ENCODE measurements at places on chromosomes 11 and 22. TPM values are rescaled to one million over a fixed set of nuclear protein-coding genes. Genes with fewer than 3 reads are reported as not detected.

GRCh38 chr11:44573333-44573732, 7.9 kb downstream of the CD82 start:
- no peak for DNase-seq

DNA sequence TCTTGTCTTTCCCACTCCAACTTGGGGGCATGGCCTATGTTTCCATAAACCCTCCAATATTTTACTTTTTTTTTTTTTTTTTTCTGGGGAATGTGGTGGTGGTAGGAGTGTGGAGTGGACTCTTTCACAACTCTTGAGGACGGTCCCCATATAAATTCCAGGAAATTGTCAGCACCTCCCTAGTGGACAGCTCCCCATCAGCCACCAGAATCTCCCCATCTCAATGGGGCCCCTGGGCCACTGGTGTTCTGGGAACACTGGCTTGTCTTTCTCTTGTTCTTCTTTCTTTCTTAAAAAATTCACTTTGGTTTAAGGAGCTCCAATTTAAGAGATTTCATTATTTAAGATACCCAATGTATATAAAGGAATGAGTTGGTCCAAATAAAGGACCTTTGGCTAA, 74.1 kb downstream of the ADM start:
- DNase-seq, result no peak

GRCh38 chr22:43789452-43789851, 22.7 kb downstream of the EFCAB6 start:
- DNase-seq, result peak; percentile 66

The CCDC15 gene
- total RNA-seq, result 0.99 TPM

The CD81 gene
- total RNA-seq, result 332 TPM

GRCh38 chr11:32935462-32936029, 42.9 kb downstream of the QSER1 start:
- DNase-seq, result no peak

GRCh38 chr11:46100670-46101069, 20.6 kb downstream of the PHF21A start:
- no peak for DNase-seq

GRCh38 chr22:43174941-43175531, 11.9 kb downstream of the TTLL12 start:
- no peak for DNase-seq

DNA sequence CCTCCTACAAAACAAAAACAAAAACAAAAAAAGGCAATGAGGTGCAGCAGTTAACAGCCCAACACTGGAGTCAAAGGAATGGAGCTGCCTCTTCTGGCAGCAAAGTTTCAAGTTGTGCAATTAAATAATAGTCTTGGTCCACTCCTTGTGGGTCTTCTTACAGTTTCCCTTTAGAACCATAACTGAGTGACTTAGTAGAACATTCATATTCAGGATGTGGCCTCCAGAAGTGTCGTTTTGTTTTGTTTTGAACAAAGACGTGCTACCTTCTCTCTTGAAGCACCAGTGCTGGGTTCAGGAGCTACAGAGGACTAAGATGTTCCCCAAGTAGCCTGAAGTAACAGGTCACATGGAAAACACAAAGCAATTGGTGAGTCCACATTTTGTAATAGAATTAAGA, 2.0 kb upstream of the JAML start:
- DNase-seq, result no peak

The GLYAT gene
- total RNA-seq, result not detected

DNA sequence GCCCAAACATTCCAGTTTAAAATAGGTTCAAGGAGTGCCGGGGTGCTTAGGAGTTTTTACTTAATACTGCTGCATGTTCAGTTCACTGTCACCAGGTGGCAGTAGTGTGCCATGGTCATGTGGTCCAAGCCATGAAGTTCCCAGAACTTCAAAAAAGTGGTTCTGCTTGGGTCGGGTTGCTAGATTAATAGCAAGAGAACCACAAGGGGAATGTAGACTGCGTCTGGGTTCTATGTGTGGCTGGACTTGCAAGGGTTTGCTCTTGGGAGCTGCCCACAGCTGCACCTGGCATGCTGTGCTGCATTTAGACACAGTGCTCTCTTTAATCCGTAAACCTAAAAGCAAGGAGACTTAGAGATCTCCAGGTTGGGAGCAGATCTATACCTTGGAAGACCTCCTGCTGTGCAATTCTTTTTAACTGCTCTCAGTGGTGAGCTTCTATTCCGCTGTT, 6.5 kb upstream of the SPON1 start:
- DNase-seq, result peak; percentile 67
